ENCODE measurements at places on chromosomes 6 and 20. TPM values are rescaled to one million over a fixed set of nuclear protein-coding genes. Genes with fewer than 3 reads are reported as not detected.

- DNase-seq = no peak
Observed at GRCh38 chr20:62714799-62715198, 6.2 kb downstream of the NTSR1 start.

DNA sequence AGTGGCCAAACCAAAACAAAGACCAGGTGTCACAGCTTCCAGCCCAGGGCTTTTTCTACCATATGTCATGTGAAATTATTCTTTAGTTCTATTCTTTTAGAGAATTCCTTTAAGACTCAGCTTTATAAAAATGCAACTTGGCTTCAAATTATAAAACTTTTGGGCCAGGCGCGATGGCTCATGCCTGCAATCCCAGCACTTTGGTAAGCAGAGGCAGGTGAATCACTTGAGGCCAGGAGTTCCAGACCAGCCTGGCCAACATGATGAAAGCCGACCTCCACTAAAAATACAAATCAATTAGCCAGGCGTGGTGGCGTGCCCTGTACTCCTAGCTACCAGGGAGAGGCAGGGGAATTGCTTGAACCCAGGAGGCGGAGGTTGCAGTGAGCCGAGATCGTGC lies 210.3 kb upstream of the ARG1 start:
- no peak for DNase-seq

- DNase-seq = no peak
Observed at GRCh38 chr6:5199702-5200101, 61.0 kb downstream of the LYRM4 start.

DNA sequence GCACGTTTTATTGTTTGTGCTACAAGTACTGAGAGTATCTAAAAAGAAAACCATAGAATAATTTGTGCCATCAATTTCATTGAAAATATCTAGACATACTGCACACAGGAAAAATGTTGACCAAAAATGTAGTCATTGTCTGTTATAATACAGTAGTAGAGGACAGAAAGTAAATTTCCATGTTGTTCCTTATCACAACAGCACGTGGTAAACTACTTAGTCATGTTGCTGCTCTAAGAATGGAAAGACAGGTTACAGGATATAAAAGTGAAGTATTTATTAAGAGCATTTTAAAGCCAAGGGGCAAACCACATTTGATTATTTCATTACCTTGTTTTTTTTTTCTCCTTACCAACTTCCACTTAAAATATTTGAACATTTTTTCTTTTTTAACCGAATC lies 89.0 kb upstream of the CEP85L start:
- no peak for DNase-seq

- no peak for DNase-seq
Observed at GRCh38 chr6:140909156-140909555, 1223.6 kb upstream of the GJE1 start.

- no peak for DNase-seq
Observed at GRCh38 chr6:36779227-36779626, 60.0 kb downstream of the CPNE5 start.

Gene PRR18
- total RNA-seq = not detected
